ENCODE measurements at places on chromosomes 7 and 10. TPM values are rescaled to one million over a fixed set of nuclear protein-coding genes. Genes with fewer than 3 reads are reported as not detected.

DNA sequence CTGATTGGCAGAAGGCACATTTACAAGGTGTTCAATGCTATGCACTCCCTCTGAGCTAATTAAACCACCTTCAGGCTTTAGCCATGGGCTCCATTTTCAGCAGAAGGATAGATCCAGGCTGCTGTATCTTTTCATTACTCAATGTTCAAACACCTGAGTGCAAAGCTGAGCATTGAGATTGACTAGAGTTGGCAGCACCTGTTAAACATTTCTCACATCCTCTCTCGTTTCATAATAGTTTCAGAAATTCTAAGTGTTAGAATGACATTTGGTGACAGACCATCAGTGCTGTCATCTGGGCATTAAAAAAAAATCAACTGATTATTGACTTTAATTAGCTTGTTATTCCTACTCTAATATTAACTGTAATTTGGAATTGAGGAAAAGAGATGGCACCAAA lies 187.1 kb upstream of the SEMA3E start:
- no peaks in the 10 kb centered on the region for H3K36me3 ChIP-seq
- H3K27me3 ChIP-seq = no peaks in the 10 kb centered on the region
- no peak overlapping the region for H3K4me3 ChIP-seq
- no peaks in the 10 kb centered on the region for H3K4me1 ChIP-seq

DNA sequence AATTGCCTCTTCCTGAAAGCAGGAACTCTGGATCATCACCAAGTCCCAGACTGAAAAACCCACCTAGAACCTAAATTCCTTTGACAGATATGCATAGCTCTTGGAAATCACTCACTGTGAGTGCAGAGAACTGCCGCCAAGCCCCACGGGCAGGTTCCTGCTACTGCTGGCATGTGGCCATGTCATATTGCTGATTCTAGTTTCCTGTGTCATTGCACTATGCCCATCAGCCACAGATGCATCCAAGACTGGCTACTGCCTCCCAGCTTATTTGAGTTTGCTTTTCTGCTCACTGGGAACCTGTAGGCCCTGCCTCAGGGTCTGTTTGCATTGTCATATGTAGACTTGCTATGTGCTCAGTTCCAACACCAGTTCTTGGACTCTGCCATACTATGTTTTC lies 786.0 kb downstream of the GRID1 start:
- peaks cover 3% of the 10 kb centered on the region for H3K4me1 ChIP-seq
- DNase-seq = no peak
- H3K36me3 ChIP-seq = no peaks in the 10 kb centered on the region
- no peak overlapping the region for H3K4me3 ChIP-seq
- no peak overlapping the region for H3K27ac ChIP-seq

GRCh38 chr7:94288096-94288495 lies 106.6 kb upstream of the COL1A2 start:
- peaks cover 4% of the 10 kb centered on the region for H3K4me1 ChIP-seq
- no peak for DNase-seq
- no peaks in the 10 kb centered on the region for H3K27me3 ChIP-seq

- peaks cover 5% of the 10 kb centered on the region for H3K4me1 ChIP-seq
- H3K27ac ChIP-seq = no peak overlapping the region
- DNase-seq = no peak
- no peaks in the 10 kb centered on the region for H3K36me3 ChIP-seq
- H3K4me3 ChIP-seq = no peak overlapping the region
Observed at GRCh38 chr7:37310327-37311080, 138.2 kb downstream of the ELMO1 start.

- peak; percentile 36 for DNase-seq
- peaks cover 6% of the 10 kb centered on the region for H3K27me3 ChIP-seq
- no peaks in the 10 kb centered on the region for H3K4me1 ChIP-seq
- no peaks in the 10 kb centered on the region for H3K36me3 ChIP-seq
- no peak overlapping the region for H3K27ac ChIP-seq
Observed at GRCh38 chr7:142711746-142712616, 37.3 kb upstream of the PRSS1 start.

GRCh38 chr10:15487376-15487775 lies 116.3 kb upstream of the FAM171A1 start:
- no peak overlapping the region for H3K4me3 ChIP-seq
- no peak overlapping the region for H3K27ac ChIP-seq
- no peaks in the 10 kb centered on the region for H3K36me3 ChIP-seq
- no peaks in the 10 kb centered on the region for H3K4me1 ChIP-seq

- H3K4me1 ChIP-seq = no peaks in the 10 kb centered on the region
- no peaks in the 10 kb centered on the region for H3K36me3 ChIP-seq
- DNase-seq = peak; percentile 79
Observed at GRCh38 chr7:36967387-36967786, 243.1 kb upstream of the AOAH start.

GRCh38 chr7:2350861-2351260 lies 3.8 kb upstream of the EIF3B start:
- no peaks in the 10 kb centered on the region for H3K36me3 ChIP-seq
- DNase-seq = peak; percentile 4
- H3K27me3 ChIP-seq = no peaks in the 10 kb centered on the region
- no peak overlapping the region for H3K27ac ChIP-seq
- no peak overlapping the region for H3K4me3 ChIP-seq

DNA sequence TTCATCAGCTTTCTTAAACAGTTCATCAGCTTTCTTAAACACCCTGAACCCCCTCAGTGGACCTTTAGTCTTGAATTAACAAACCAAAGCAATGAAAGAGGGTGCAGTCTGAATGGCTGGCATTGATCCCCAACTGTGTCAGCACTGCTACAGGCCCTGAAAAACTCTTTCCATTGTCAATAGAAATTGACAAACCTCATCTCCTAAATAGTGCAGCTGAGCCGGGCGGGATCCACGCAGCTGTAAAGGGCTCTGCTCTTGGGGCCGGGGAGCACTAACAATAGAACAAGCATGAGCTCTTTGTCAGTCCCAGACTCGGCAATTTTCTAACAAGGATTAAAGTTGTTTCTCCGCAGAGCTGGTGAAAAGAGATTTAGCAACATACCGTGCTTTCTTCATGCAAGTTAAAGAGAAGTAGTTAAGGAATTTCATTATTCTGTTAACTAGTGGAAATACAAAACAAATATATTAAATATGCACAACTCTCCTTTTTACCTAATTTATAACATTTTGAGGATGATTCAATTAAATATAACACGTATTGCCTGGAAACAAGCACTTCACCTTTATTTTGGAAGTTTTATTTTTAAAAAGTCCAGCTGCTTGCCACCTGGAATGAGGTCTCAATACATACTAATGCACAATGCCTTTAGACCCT lies 24.7 kb upstream of the FEZF1 start:
- 0 out of 2 replicates have a peak, but pooled peaks cover 8% of the 10 kb centered on the region for H3K27me3 ChIP-seq
- no peak overlapping the region for H3K4me3 ChIP-seq
- no peaks in the 10 kb centered on the region for H3K4me1 ChIP-seq
- no peaks in the 10 kb centered on the region for H3K36me3 ChIP-seq
- H3K27ac ChIP-seq = no peak overlapping the region

GRCh38 chr7:95897557-95898251 lies 125.3 kb downstream of the DYNC1I1 start:
- no peaks in the 10 kb centered on the region for H3K36me3 ChIP-seq
- H3K27ac ChIP-seq = no peak overlapping the region
- H3K4me3 ChIP-seq = no peak overlapping the region
- no peaks in the 10 kb centered on the region for H3K4me1 ChIP-seq

GRCh38 chr7:153097511-153098201 lies 338.1 kb downstream of the ACTR3B start:
- H3K4me1 ChIP-seq = no peaks in the 10 kb centered on the region
- H3K27me3 ChIP-seq = no peaks in the 10 kb centered on the region
- H3K27ac ChIP-seq = no peak overlapping the region
- DNase-seq = no peak

- no peaks in the 10 kb centered on the region for H3K4me1 ChIP-seq
- no peaks in the 10 kb centered on the region for H3K36me3 ChIP-seq
- no peak overlapping the region for H3K4me3 ChIP-seq
- no peak overlapping the region for H3K27ac ChIP-seq
Observed at GRCh38 chr10:1363446-1364121, 307.4 kb downstream of the WDR37 start.

DNA sequence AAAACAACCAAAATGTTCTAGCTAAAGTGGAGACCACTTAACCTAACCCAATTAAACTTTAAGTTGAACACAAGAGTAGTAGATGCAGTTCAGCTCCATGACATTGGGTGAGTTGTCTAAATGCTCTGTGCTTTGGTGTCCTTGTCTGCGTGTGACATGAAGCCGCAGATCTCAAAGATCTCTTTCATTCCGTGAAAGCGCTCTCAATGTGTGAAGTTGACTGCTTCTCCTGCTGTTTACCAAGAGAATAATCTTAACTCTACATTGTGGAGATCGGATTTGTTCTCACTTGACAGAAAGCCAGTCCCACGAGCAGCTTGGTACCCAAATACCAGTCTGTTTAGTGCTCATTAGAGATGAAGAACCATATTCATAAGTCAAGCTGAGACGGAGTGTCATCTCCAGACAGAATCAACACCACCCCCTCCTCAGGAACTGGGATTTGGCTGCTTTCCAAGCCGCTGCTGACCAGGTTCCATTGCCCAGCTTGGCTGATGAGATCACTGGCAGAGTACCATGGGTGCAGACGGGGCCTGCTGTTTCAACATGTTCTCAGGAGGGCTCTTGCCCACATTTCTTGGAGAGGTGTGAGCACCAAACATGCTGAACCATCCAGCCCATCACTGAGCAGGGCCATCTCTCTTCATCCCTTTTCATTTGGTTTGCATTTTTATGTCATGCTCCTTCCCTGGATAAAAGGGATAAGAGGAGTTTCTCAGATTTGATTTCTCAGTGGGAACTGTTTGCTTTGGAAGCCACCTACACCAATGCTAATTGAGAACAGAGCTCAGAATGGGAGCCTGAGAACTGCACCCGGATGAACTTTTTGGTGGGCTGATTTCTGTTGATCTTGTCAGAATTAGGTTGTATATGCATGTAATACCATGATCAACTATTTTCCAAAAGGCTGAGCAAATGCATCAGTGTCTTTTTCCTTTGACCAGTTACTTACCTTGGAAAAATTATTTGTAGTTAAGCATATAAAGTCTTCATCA lies 95.8 kb upstream of the AGBL3 start:
- DNase-seq = peak; percentile 79
- H3K27ac ChIP-seq = peak overlapping the region; percentile 96
- H3K27me3 ChIP-seq = no peaks in the 10 kb centered on the region
- H3K36me3 ChIP-seq = peaks cover 9% of the 10 kb centered on the region
- H3K4me1 ChIP-seq = peaks cover 39% of the 10 kb centered on the region

- H3K36me3 ChIP-seq = no peaks in the 10 kb centered on the region
- H3K27ac ChIP-seq = peak overlapping the region; percentile 10
- no peak overlapping the region for H3K4me3 ChIP-seq
- H3K27me3 ChIP-seq = no peaks in the 10 kb centered on the region
- H3K4me1 ChIP-seq = peaks cover 80% of the 10 kb centered on the region
- DNase-seq = peak; percentile 36
Observed at GRCh38 chr7:133742709-133743538, 384.2 kb upstream of the LRGUK start.

DNA sequence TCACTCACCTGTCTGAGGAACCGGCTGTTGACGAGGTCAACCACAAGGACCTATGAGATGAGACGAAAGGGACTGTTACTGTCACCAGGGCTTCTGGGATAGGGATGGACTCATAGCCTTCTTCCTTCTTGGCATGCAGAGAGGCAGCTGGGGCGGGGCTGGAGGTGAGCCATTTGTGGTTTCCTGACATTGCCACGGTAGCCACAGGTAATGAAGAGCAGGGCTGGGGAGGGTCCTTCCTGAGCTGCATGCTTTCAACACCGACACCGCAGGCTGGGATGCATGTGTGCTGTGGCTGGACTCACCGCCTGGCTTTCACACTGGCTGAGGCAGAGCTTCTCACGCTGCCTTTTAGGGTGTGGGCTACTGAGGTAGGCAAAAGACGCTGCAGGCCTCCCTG lies 46.4 kb upstream of the MKRN1 start:
- no peak overlapping the region for H3K27ac ChIP-seq
- DNase-seq = no peak
- H3K27me3 ChIP-seq = no peaks in the 10 kb centered on the region
- H3K4me3 ChIP-seq = no peak overlapping the region
- H3K36me3 ChIP-seq = no peaks in the 10 kb centered on the region

GNGT1 gene
- 0.15 TPM for polyA plus RNA-seq

SNX10 gene
- 0.13 TPM for polyA plus RNA-seq

PODXL gene
- 86.0 TPM for polyA plus RNA-seq

All from SK-N-SH (cell line).